ENCODE measurements at places on chromosomes 3 and 15.

DNA sequence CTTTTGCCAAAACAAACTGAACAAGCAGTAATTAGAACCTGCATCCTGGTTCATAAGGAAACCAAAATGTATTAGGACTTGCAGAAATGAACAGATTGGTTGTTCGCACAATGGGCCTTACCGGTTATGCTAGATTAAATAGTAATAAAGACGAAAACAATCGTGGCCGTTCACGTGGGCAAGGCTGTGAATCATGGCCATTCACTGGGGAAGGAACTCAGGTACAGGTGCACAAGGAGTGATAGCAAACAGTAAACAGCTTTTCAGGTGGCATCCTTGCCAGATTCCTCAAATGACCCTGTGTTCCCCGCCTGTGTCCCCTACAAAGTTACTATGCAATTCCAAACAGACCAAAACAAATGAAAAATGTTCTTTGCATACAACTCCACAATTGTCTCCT lies 8.2 kb downstream of the LRIG1 start:
- no peak for DNase-seq

- no peak for DNase-seq
These were observed 21.9 kb downstream of the CDV3 start for GRCh38 chr3:133595341-133595740.

DNA sequence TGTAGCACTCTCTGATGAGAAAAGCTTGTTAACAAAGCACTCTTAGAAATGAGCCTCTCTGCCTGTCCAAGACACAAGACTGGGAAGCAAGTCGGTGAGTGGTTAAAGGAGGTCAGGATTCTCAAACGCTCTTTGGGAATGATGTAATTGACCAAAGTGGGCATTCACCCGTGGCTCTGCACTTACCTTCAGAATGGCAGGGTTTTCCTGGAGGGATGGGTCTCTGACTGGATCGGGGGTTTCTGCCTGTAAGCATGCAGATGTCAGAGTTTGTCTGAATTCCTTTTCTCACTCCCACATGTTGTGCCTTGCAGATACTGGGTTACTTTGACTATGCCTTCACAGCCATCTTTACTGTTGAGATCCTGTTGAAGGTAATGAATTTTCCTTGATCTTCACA lies 106.3 kb downstream of the CHDH start:
- no peak for DNase-seq

DNA sequence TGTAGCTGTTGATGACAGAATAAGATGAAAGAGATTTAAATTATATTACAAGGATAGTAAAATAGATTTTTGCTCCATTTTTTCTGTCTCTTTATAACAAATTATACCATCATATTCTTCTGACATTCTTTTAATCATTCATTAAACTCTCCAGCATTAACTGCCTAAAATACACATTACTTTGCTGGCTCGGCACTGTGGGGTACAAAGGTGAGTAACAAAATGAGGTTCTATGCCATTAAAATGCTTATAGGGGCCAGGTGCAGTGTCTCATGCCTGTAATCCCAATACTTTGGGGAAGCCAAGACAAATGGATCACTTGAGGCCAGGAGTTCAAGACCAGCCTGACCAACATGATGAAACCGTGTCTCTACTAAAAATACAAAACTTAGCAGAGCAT lies 81.5 kb downstream of the ULK4 start:
- DNase-seq: no peak

- no peak for DNase-seq
These were observed 81.1 kb upstream of the VGLL4 start for GRCh38 chr3:11724615-11725339.

DNA sequence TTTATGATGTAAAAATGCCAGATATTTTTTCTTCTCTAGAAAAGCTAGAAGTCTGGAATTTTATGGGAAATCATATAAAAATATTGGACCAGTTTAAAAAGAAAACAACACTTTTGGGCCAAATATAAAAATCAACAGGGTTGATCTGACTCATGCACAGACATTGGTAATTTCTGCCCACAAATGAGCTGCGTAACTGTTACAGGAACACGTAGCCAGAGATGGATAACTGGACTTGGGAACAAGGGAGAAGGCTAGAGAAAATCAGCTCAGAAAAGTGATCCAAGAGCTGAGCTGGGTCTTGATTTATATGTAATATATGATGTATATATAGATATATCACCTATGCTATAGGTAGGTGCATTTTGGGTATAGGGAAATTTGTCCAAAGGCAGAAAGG lies 36.8 kb upstream of the NAALADL2 start:
- DNase-seq: no peak

GRCh38 chr3:15164340-15164739 lies 41.7 kb upstream of the CAPN7 start:
- DNase-seq: no peak

DNA sequence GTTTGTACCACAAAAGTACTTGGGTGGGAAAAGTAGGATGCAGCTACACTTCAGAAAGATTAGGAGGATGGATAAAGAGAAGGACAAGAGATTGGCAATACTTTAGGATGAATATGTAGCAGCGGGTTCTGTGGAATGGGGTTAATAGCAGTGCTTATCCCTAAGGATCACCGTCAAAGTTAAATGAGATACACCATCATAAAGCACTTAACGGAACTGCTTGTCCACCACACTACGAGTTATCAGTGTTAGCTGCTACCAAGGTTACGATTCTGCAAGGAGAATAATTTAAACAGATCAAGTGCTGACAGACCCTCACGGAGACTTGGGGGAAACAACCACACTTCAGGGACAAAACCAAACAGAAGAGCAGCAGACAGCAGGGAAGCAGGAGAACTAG lies 963 bp downstream of the SHQ1 start:
- no peak for DNase-seq

- DNase-seq: no peak
These were observed 43.0 kb downstream of the CD200R1 start for GRCh38 chr3:112931736-112932521.

GRCh38 chr15:92608866-92609700 lies 46.5 kb downstream of the FAM174B start:
- no peak for DNase-seq

DNA sequence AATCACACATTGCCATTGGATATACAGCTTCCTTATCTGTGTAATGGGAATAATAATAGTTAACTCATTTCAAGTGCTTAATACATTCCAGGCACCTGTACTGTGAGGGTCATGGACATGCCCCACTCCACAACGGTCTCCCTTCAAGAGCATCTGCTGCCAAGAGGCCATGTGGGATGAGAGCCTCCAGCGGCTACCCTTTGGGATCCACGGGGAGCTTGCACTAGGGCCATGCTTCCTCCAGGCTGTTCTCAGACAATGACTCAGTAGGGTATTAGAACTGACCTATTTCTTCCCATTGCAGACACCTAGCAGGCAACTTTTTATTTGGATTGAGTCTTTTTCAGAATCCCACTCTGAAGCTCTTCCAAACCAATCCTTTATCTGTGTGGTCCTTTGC lies 1078.9 kb downstream of the TUSC7 start:
- DNase-seq: peak; percentile 7

GRCh38 chr3:15892311-15893227 lies 94.8 kb upstream of the ANKRD28 start:
- DNase-seq: no peak

DNA sequence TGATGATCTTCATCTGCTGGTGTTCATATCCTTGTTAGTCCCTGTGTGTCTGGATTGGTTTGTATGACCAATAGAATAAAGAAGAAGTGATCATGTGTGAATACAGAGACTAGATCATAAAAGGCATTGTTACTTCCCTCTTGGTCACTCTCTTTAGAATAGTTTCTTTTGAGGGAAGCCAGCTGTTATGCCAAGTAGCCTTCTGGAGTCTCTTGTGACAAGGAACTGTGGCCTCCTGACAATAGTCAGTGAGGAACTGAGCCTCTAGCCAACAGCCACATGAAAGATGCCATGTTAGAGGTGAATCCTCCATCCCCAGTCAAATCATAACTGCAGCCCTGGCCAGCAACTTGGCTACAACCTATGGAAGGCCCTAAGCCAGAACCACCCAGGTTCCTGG lies 63.0 kb upstream of the SMAD3 start:
- DNase-seq: no peak

GRCh38 chr3:42988566-42988965 lies 9.5 kb downstream of the GASK1A start:
- DNase-seq: no peak

DNA sequence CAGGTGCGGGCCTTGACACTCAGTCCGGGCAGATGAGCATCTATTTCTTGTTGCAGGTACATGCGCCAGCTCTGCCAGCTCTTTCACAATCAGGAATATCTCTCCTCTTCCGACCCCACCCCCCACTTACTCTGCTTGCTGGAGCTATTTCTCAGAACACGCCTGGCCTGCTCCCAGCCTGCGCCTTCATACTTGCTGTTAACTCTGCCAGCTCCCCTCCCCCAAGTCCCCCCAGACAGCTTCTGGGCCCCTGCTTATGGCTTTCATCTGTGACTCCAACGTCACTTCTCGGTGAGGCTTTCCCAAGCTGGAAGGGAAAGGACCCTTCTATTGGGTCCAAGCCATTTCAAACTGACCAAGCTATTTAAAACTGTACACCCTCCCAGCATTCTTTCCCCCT lies 15.2 kb downstream of the MAGEF1 start:
- DNase-seq: no peak

GRCh38 chr3:72145506-72146380 lies 360.8 kb upstream of the PROK2 start:
- DNase-seq: no peak

GRCh38 chr15:74382004-74382816 lies 14.8 kb upstream of the CYP11A1 start:
- peak; percentile 99 for DNase-seq

DNA sequence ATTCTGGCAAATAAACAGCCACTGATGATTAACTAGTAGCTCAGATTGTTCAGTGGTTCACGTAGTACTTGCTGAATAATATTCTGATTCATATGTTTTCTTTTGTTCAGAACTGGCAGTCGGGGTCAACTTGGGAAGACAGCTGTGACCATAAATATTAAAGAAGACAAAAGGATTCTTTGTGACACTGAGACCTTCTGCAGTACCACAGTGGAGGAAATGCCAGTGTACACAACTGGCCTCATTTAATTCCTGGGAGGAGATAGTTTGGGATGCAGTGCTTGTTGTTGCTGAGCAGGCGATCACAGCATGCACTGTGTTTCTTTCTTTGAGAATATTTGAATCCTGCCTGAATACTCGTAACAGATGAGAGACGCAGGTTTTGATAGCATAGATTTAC lies 26.7 kb upstream of the MCF2L2 start:
- DNase-seq: no peak

- peak; percentile 95 for DNase-seq
These were observed 1.2 kb downstream of the IGDCC4 start for GRCh38 chr15:65421360-65422215.

DNA sequence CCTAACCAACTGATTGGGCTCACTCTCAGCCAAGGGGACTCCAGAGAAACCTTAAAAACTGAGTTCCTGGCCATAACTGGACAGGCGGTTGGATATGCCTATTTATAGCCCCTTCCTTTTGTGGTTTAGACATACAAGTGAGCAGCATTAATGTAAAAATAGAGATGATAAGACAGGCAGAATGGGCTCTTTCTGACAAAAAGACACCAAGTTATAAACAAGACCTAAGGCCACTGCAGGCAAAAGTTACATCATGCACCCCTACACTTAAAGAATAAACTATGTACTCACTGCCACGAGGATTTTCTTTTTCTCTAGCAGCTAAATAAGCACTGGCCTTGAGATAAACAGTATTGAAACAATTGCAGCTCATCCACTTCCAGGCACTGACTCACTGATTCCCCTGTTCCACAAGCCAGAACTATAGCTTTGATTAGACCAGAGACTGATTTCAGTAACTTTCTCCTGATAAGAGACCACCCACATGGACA lies 30.1 kb downstream of the SUCNR1 start:
- DNase-seq: no peak

DNA sequence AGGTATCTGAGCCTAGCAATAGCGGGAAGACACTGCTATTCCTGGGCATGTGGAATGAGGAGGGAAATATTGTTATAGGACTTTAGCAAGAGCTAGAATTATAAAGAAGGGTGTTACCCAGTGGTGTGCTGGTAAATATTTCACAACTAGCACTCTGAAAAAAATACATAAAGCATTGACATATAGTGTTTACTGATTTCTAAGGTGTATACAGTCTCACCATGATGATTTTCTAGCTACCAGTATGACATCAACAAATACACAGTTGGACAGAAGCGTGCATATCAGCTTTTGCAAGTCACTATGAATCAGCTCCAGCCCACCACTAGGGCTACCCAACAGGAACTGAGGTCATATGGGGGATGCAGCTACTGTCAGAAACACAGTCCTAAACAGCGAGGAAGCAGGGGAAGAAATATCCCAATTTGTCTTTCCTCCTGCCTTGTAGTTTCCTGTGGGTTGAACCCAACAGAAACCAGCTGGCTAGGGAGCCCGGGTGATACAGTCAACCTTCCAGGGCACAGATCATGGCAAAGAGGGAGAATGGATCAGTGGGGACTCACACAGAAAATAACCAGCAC lies 39.6 kb downstream of the HGD start:
- DNase-seq: no peak

DNA sequence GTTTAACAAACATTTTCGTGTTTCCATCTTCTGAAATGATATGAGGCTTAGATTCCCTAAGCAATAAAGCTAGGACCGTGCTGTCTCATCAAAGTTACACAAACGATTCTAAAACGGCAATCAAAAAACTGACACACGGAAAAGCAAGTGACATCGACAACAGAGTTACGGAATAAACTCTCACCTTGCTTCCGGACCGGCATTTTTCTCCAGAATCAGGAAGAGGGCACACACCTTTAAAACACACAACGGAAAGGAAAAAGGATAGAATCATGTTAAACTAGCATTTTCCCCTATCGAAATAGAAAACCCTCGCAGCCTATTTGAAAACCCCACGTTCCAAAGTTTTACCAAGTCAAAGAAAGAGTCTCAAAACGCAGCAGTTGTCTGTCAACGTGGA lies 1.4 kb downstream of the DLG1 start:
- no peak for DNase-seq

DNA sequence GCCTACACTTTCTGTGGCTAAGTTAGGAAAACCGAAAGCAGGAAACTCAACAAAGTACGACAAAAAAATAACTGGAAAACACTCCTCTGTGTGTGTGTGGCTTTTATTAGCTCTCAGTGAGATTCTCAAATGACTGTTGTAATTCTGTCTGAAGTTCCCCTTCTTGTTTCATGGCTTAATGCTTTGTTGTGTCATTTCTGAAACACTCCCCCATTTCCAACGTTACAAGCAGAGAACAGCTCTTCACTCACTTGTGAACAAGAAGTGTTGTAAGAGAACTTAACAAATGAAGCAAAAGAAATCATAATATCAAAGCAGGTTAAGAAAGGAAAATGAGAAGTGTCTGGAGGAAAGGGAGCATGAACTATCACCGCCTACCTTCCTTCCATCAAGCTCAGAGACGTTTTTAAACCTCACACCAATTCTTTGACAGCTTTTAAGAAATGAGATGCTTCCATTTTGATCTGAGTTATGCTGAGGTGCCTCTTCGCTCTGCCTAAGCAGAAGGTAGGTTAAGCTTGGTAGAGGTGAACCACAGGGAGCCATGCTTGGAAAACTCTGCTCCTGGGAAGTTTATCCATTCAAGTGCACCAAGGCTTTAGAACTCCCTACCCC lies 12.4 kb upstream of the SEC62 start:
- no peak for DNase-seq

Data from H7 (cell line).